ENCODE measurements at places on chromosomes 3 and 15.

DNA sequence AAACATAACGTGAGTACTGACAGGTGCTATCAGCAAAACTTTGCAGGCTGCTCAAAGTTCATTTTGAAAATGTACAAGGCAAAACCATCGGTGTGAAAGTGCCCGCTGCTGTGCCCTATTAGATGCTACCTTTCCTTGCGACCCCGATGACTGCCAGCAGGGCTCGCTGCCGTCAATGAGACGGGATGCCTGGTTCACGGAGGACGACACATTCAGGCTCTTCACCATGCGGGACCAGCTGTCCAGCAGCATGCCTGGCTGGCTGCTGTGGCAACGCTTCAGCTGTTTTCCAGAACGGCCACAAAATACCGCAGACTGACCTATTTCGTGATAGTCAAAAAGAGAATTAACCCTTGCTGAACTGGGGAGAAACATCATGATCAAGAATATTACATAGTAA lies 92.7 kb upstream of the OCA2 start:
- DNase-seq: peak; percentile 37

DNA sequence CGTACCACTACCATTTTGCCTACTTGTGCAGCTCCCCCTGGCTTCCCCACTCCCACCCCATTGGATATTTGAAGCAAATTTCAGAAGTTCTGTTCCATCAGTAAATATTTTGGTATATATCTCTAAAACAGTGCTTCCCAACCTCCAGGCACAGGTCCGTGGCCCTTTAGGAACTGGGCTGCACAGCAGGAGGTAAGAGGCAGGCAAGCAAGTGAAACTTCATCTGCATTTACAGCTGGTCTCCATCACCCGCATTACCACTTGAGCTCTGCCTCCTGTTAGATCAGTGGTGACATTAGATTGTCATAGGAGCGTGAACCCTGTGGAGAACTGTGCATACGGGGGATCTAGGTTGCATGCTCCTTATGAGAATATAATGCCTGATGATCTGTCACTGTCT lies 97.2 kb upstream of the LRRFIP2 start:
- no peak for DNase-seq

DNA sequence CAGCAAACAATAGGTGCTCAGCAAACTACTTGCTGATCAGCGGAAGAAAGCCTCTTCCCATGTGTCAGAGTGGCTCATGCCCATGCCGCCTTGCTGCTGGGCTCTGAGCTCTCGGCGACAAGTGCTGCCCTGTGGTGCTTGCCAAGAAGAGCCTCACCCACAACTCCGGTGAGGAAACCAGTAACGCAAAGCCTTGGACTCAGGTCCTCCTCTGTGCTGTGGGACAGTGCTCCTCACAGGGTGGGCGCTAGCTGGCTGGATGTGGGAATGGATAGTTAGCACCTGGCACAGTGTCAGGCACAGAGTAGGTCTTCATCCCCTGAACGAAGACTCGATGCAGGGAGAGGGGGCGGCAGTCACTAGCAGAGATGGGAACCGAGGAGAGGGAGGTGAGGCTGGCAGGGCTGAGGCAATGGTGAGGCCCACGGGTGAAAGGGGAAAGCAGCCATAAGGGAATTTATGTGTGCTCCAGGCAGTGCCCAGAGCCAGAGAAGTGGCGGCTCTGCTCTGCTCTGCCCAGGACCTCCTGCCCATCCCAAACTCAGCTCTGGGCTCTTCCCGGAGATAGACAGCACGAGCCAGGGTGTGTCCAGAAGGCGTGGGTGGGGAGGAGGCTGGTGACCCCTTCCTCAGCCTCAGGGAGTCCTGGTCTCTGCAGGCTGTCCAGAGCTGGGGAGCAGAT lies 55.7 kb downstream of the IQSEC1 start:
- no peak for DNase-seq

DNA sequence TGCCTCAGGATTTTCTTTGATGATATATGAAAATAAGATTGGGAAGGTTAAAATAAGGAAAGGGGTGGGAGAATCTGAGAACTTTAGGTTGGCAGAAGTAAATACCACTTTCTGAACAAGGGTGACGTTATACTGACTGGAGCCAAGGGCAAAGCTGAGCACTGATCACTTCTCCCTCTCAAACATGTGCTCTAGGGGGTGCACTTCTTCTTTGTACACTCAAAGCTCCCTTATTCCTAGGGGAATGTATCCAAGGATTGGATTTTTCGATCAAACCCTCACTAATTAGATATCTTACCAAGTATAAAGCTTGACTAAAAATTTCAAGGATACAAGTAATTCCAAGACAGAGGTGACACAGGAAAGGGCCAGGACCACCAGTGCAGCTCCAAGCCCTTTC lies 243.9 kb upstream of the UMPS start:
- no peak for DNase-seq

GRCh38 chr3:171295484-171296373 lies 164.5 kb downstream of the TNIK start:
- DNase-seq: no peak

DNA sequence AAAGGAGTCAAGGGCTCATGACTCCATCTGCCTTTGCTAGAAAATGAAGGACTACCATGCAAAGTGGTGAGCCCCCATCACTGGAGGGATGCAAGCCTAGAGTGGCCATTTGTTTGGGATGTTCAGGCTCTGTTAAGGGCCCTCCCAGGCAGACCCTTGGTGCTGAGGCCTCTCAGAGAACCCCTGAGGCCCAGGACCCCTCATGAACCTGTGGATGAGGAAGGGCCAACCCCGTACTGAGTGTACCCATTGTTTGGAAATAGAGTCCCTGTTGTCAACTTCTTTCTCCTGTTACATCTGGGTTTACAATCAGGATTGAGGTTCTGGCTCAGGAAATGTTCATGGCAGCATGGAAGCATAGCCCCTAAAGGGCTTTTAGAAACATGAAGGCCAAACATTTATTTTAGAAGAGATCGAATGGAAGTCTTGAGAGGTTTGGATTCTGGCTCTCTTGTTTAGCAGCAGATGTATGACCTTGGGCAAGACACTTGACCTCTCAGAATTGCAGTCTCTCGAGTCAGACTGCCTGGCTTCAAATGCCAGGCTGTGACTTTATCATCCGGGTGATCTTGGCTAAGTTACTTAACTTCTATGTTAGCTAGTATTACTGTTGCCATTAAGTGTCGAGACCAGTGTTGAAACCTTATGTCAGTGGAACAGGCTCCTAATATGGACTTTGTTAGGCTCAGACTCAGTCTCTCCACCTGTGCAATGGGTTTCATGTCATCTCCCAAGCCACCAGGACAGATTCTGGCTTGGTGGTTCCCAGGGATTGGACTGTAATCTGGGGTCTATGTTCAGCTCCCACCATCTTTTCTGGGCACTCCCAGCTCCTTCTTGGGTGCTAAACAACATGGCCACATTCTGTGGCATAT lies 12.4 kb downstream of the ITGA11 start:
- DNase-seq: no peak

- no peak for DNase-seq
These were observed 127.4 kb downstream of the B3GALNT1 start for GRCh38 chr3:160977773-160978172.

- no peak for DNase-seq
These were observed 98.8 kb upstream of the MB21D2 start for GRCh38 chr3:193016437-193016901.

GRCh38 chr3:149547413-149547812 lies 72.9 kb downstream of the TM4SF4 start:
- no peak for DNase-seq

DNA sequence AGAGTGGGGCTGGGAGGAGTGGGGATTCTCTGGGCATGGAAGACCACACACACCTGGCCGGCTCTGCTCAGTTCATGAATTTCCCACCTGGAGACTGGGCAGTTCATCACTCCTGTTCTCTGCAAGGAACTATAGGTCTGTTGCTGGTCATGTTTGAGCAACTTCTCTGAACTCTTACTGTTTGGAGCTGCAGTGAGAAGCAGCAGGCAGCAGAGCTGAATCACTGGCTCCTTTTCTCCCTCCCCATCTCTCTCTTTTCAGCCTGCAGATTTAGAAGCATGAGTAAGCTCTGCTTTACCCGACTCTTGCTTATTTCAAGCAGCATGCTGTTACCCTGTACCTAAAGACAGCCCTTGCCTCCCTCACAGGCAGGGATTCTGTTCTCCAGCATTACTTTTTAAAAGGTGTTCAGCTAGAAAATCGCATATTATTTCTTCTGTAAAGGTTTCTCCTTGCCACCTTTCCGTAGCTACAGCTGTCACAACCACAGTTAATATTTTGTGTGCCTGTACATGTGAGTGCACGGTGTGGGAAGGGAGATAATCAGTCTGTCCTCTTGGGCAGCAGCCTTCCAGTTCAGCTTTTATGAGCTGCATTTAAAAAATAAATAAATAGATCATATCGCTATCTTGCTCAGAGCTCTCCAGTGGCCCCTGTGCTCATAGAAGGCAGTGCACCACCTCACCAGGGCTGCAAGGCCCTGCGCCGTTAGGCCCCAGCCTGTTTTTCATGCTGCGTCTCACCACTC lies 131.6 kb downstream of the CHCHD6 start:
- DNase-seq: peak; percentile 23

GRCh38 chr3:182716114-182716688 lies 77.1 kb upstream of the ATP11B start:
- no peak for DNase-seq

DNA sequence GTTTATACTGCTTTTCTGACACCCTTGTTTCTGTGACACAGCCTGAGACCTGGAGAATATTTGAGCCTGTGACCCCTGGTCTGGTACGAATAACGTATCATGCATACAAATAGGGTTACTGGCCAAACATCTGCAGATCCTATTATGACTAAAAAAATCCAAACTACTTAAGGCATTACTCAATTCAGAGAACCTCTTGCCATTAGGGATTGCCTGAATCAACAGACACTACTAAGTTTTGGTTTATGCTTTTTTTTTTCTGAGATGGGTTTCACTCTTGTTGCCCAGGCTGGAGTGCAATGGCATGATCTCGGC lies 35.4 kb downstream of the OSBPL10 start:
- no peak for DNase-seq

GRCh38 chr3:143330296-143330868 lies 210.8 kb downstream of the CHST2 start:
- no peak for DNase-seq

DNA sequence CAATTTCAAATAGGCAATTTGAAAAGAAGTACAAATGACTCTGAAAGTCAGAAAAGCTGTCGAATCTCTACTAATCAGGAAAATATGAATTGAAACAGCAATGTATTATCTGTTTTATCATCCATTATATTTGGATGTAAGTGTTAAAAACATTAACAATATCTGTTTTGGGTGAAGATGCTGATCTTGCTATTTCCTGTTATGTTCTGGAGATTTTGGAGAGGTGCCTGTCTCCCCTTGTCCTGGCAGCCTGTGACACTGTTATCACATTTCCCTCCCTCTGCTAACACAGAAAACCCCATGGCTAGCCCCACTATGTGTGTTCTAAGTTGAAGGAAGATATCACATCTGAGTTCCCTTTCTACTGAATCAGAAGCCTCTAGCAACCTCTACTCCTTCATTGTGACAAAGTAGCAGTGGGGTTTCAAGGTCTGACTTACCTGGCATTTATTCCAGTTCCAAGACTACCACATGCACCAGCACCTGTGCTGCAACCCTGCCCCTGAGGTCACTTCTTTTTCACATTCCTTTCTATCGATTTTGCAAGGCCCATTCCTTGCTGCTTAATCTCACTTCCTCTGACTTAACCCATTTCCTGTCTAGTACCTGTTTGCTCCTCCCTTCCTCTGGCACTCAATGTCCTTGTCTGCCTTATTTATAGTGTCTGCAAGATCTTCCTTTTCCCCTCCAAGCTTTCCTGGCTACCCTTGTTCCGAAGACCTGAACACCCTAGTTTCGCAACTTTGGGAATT lies 95.5 kb upstream of the COL8A1 start:
- DNase-seq: no peak

DNA sequence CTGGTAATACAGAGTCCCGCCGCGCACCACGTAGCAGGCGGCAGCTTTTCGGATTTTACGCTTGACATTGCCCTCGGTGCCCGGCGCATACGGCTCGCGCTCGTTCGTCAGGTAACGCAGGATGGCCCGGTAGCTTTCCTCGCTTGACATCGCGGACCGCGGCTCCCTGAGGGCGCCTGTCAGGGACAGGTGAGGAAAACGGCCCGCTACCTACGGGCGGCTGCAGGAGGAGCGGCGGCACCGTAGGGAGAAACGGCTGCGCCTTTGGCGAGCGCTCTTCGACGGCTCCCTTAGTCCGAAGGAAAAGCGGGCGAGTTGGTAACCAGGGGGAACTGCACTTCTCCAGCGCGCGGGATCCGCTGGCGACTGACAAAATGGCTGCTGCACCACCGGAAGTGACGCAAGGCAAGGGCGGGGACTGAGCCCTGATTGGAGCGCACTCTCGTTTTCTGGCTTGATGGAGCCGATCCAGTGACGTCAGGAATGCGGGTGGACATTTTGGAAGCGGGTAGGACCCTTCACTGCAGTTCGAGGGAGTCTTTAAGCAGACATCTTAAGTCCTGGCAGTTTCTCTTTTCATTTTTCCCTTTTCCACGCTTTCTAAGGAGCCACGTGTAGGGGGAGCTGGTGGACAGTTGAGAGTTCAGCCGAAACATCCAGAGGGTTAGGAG lies at the start of gene ZBTB11:
ZBTB11 (minus strand) TSS at position 368 of the 671 bp plus-strand sequence; CDS start at position 150, 218 bp downstream.
- DNase-seq: peak; percentile 100

DNA sequence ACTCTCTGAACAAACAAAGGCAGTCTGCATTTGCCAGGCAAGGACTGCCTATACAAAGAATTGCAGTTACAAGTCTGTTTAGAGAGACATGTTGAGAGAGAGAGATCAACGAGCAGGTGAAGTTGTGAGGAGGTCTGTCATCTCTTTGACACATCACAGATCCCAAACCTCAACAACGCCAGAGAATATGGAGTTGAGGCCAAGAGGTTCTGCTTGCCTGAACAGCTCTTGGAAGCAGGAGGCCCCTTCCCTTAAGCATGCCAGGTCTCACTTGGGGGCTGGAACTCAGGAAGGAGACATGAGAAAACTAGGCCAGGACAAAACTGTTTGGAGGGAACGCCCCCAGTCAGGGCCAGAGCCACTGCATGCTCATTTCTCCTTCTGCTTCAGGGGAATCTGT lies 22.3 kb upstream of the MUSTN1 start:
- no peak for DNase-seq

DNA sequence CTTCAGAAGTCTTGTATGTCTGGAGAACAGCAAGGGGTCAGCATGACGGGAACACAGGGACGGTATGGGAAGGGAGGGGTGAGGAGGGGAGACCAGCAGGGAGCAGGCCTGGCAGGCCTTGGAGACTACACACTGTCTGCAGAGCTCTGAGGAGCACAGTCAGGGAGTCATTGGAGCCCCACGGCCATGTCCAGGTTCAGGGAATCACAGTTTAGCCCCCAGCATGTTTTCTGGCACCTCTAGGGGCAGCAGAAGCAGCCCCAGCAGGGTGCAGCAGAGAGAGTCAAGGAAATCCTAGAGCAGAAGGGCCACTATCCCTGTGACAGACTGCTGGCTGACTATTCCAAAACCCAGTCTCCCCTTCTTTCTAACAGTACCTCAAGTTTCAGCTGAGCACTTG lies 3.2 kb downstream of the LAMP3 start:
- no peak for DNase-seq

- DNase-seq: no peak
These were observed 83.1 kb downstream of the DNAJB8 start for GRCh38 chr3:128383316-128384235.

- no peak for DNase-seq
These were observed 55.5 kb upstream of the TOPAZ1 start for GRCh38 chr3:44186111-44186672.
